ENCODE measurements at places on chromosomes 1 and 21. TPM values are rescaled to one million over a fixed set of nuclear protein-coding genes. Genes with fewer than 3 reads are reported as not detected.

GBP7 gene
- total RNA-seq: not detected

GRCh38 chr1:34290831-34291230, 114.1 kb downstream of the C1orf94 start:
- DNase-seq: no peak

DNA sequence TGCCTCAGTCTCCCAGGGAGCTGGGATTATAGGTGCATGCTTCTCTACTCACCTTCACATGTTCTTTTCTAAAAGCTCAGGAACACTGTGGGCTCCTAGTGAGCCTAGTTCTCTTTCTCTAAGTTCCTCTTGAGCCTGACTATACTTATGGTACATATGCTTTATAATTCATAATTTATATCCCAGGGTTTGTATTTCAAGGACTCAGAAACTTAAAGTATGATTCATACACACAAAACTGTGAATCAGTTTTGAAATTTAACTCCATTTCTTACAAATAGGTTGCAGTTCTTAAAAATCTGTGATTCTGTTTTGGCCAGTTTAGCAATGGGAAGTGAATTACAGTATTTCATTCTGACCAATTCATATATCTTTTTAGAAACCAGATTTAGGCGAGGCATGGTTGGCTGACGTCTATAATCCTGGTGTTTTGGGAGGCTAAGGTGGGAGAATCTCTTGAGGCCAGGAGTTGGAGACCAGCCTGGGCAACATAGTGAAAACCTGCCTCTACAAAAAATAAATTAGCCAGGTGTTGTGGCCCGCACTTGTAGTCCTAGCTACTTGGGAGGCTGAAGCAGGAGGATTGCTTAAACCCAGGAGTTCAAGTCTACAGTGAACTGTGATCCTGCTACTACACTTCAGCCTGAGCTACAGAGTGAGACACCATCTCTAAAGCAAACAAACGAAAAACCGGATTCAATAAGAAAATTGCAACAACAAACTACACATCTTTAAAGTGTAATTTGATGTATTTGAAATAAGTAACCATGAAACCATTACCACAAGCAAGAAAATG, 15.6 kb downstream of the RASAL2 start:
- DNase-seq: no peak

GRCh38 chr1:35030338-35030737, 1.4 kb downstream of the ZMYM6 start:
- DNase-seq: no peak

DNA sequence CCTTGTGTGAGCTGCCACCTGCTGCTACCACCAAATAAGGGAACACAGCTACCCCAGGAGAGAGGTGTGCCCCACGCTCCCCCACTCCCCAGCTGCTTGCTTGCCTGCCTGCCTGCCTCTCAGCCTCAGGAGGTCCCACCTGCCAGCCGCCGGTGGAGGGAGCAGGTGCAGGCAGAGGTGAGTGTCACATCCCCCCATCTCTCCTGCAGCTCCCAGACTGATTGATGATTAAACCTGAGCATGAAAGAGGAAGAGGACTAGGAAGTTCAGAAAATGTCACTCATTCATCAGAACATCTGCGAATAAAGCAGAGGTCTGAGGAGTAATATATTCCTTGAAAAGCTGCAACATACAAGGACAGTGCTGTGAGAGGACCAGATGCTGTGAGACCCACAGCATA, 58.6 kb upstream of the HIVEP3 start:
- DNase-seq: no peak

CD1B gene
- total RNA-seq: not detected

MEX3A gene
- 7.2 TPM for total RNA-seq

MEGF6 gene
- 14.5 TPM for total RNA-seq

FCER1A gene
- total RNA-seq: 1.7 TPM

AADACL3 gene
- not detected for total RNA-seq

- no peak for DNase-seq
Observed at GRCh38 chr1:11248169-11248568, 14.2 kb downstream of the MTOR start.

LCE1E gene
- total RNA-seq: not detected

DNA sequence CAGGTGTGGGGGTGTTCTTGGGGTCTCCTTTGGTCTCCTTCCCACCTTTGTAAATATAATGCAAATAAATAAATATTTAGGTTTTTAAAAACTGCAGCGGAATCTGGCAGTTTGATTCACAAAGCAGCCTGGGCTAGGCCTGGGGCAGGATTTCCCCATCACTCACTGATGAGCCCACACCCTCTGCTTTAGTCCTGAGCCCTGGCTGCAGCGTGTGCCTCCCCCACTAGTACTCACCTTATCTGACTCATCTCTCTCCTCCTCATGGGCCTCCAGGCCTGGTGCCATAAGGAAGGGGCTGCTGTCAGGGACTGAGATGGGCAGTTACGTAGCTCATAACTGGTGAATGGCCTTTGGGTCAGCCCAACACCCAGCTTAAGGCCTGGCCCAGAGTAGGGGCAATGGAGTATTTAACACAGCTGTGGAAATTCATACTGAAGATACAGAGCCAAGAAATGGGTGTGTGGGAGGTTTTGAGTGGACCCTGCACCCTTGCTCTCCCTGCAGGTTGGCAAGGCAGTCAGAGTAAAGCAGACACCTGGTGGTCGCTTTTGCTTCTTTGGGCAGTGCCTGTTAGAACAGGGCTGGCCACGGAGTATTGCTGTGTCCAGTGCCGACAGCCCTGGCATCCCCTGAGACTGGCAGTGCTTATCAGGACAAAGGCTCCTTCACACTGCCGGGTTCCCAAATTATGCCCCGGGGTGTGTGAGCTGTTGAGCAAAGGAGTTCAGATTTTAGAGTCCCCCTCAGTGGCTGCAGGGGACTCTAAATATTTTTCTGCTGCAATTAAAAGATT, 39.7 kb downstream of the AZIN2 start:
- DNase-seq: no peak

CNKSR1 gene
- 5.3 TPM for total RNA-seq

DNA sequence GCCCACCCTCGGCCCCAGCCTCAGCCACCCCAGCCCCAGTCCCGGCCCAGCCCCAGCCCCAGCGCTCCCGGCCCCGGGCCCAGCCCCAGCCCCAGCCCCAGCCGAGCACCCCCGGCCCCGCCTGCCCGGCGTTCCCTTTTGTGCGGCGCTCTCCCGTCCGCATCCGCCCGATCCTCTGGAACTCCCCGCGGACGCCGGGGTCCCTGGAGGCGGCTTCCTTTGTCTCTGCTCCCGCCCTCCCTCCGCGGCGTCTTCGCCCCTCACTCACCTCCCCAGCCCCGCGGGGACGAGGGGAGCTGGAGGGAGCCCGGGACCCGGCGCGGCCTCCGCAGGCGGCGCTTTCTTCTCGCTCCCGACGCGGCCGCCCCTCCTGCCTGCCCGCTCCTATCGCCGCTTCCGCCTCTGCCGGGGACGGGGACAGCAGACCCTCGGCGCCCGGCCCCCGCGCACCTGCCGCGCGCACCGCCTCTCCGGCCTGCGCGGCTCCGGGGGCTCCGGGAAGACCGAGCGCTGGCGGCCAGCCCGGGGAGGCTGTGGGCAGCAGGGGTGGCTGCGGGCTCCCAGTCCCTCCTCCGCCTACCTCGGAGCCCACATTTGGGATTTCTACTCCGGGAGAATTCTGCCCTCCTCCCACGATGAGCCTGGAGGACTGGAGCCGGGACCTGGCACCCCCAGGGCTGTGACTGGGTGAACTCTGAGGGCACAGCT, 14.0 kb downstream of the AGRN start:
- DNase-seq: no peak

DNA sequence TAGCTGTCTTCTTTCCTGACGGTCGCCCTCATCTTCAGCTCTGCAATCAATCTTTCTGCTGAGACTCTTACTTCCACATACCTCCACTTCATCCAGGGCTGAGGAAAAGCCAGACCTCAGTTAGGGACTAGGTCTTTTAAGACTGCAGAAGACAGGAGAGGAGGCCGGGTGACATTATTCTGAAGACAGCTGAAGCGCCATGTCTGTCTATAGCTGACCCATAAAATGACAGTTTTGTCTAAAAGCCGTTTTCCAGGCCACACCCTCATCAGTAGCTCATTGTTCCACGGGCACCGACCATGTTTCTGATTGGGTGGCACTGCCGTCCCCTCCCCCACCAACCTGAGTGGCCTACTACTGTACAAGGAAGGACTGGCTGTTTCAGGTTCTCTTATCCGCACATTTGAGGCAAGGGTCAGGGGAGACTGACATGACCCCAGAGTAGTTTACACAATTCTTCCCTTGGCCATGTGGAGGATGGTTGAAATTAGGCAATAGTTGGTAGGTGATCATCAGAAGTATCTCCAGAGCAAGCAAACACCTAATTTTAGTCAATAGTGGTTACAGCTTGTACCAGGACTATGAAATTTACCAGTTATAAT, at the start of gene ADCY10:
Gene ADCY10 (minus strand): TSS at position 240 of the 602 bp plus-strand sequence. CDS start 8,994 bp downstream, outside the sequence.
- DNase-seq: no peak

GRCh38 chr21:43734928-43735229, 15.9 kb downstream of the PDXK start:
- DNase-seq: no peak

CCDC181 gene
- total RNA-seq: 2.0 TPM

RHD gene
- total RNA-seq: 0.69 TPM

DNA sequence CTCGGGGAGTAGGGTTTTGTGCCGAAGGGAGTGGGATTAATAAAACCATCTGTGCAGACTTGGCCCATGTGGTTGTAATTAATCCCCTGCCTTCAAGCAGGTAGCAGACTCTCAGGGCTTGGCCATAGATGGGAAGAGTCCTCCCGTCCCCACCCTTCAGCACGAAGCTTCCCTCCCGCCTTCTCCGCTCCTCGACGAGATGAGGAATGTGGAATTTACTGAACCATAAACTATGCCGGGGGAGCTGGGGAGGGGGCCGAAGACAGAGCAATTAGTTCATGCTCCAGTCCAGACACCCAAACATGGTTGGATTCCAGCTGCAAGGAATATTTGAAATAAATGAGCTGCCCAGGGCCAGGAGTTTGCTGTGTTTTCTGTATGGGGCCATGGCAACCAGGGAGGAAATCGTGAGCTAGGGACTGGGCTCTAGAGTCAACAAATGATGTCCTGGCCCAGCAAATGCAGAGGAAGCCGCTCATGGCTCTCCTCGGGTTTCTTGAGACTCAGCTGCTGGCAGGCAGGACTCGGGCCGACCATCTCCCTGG, 78.8 kb downstream of the SPSB1 start:
- peak; percentile 79 for DNase-seq

EVI5 gene
- total RNA-seq: 104 TPM

DNA sequence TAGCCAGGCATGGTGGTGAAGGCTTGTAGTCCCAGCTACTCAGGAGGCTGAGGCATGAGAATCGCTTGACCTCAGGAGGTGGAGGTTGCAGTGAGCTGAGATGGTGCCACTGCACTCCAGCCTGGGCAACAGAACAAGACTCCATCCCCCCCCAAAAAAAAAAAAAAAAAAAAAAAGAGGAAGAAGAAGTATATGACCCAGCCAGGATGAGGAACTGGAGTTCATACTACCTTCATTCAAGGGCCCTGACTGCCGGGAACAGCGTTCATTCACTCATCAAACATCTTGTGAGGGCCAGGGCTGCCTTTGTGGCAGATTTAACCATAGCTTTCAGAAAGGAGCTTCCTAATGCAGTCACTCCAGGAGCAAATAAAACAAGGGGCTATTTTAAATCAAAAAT, 127.6 kb downstream of the MRPS6 start:
- DNase-seq: no peak

GRCh38 chr1:159873530-159874143, 11.2 kb upstream of the VSIG8 start:
- no peak for DNase-seq

GRCh38 chr21:37224861-37225839, 42.0 kb downstream of the VPS26C start:
- no peak for DNase-seq

SYT14 gene
- total RNA-seq: 2.4 TPM

ZNF593OS gene
- not detected for total RNA-seq

CD84 gene
- 5.3 TPM for total RNA-seq

PODN gene
- total RNA-seq: 17.1 TPM

- no peak for DNase-seq
Observed at GRCh38 chr21:36704958-36705678, 6.2 kb downstream of the SIM2 start.

DNA sequence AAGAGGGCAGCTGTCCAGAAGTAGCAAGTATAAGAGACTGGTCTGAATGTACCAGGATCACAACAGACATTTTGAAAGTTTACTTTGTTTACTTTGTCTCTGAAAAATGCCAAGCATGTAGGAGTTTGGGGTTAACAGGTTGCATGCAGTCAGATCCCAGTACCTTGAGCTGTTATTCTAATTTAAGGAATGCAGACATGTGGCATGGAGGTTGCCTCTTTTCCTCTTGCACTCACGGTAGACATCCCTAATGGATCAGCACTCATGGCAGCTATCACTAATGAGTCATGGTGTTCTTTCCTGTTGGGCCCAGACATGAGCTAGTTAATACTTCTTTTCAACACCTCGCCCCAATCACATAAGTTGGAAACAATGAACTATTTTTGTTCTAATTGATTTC, 67.3 kb downstream of the GADD45A start:
- no peak for DNase-seq

NTMT2 gene
- total RNA-seq: 0.48 TPM

DNA sequence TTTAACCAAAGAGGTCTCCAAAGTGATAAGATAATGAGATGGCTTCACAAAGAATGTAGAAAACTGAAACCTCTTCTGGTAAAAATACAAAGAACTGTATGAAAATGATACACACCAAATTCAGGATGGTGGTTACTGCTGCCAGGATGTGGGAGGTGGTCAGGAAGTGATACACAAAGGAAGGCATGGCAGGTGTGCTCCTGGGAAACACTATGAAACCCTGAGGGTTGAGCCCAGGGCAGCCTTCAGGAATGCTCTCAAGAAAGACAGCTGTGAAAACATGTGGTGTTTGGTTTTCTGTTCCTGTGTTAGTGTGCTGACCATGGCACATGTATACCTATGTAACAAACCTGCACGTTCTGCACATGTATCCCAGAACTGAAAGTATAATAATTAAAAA, 109.3 kb downstream of the NTNG1 start:
- no peak for DNase-seq

DNA sequence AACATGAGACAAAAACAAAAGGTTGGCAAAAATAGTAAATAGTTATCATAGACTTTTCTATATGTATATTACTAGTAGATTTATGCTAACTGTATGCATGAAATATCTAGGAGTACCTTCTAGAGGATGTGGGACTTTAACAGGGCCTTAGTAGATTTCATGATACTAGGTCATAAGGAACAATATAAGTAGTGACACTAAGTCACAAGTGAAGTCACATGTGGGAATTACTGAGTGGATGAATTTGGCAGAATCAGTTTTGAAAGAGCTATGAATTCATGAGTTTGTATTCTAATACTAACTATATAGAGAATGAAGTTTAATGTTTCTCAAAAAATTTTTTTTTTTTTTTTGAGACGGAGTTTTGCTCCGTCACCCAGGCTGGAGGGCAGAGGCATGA, 53.1 kb upstream of the GPR25 start:
- no peak for DNase-seq

GRCh38 chr21:27633631-27634030, 666.7 kb upstream of the ADAMTS5 start:
- no peak for DNase-seq

- DNase-seq: no peak
Observed at GRCh38 chr21:45430521-45431501, 25.8 kb downstream of the COL18A1 start.

DNA sequence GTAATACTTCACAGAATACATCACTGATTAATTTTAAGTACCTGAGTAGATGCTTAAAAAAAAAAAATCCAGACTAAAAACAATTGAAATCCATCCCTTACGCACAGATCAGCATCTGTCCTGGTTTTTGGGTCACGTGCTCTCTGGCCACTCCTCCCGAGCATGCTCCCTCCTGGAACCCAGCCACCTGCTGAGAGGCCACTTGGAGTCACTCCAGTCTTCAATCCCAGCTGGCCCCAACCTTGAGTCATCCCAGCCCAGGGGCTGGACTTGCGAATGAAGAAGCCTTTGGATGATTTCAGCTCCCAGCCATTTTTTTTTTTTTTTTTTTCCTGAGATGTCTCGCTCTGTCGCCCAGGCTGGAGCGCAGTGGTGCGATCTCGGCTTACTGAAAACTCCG, 8.9 kb downstream of the MAP1LC3C start:
- DNase-seq: no peak

Measured in urinary bladder (tissue), 4 donors.